ENCODE measurements at places on chromosomes 13 and 19.
A peak's percentile ranks its signal among the peaks of the same experiment; 100 is the strongest.

DNA sequence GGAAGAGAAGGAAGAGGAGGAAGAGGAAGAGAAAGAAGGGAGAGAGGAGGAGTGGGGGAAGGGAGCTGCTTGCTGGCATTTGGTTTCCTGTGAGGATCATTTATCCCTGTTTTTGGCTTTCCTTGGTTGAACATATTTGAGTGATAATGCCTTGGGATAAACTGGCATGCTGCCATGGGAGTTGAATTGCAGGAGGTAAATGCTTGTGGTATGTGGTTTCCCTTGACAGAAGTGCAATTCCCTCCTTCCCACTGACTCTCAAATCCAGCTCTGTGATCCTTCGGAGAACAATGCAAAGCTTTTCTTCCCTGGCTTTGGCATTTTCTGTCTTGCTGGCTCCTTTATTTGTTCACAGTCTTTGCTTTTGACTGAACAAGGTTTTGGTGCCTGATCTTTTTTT, 27.2 kb upstream of the CBY2 start:
- DNase-seq = peak; percentile 91

GRCh38 chr13:29502391-29503008, 93.0 kb downstream of the SLC7A1 start:
- DNase-seq = no peak

DNA sequence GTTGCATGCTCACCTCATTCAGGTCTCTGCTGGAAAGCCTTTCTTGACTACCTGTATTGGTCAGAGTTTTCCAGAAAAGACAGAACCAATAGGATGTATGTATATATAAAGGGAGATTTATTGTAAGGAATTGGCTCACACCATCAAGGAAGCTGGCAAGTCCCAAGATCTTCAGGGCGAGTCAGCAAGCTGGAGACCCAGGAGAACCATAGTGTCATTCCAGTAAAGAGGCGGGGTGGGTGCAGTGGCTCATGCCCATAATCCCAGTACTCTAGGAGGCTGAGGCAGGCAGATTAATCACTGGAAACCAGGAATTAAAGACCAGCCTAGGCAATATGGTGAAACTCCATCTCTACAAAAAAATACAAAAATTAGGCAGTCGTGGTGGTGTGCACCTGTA, 30.4 kb upstream of the FARP1 start:
- no peak for DNase-seq

- DNase-seq = no peak
These were observed 448.3 kb downstream of the EFNB2 start for GRCh38 chr13:106087201-106087600.

- no peak for DNase-seq
These were observed 73.5 kb upstream of the C13orf46 start for GRCh38 chr13:114047358-114047881.

DNA sequence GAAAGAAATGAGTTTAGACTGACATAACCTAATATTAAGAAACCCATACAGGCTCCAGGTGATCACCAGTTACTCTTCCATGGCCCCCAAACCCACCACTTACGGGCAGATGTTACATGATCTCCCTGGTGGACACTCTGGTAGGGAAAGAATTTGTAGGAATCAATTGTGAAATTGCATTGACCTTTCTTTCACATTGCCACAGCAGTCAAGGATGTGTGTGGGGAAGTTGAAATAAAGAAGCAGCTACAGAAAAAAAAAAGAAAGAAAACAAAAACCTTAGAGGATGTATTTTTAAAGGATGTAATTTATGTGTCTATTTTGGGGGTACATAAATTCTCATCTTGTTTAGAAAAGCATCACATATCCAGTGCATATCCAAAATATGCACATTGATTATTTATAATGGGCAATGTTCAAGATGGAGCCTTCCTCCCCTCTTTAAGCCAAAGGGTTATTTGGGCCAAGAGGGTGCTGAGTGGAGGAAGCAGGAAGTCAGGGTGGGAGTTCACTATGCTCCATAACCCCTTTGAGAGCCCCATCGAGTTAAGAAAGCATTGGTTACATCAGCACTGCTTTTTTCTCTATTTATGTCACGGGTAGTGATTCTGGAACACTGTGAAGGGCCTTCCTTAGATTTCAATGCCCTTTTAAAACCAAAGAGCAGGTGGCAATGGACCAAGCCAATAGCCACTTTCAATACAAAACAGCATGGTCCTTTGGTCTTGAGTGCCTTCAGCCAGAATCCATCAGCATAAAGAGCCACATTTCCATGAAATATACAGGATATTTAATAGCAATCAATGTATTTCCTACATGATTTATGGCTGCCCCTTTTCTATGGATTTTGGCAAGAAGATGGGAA, 169.6 kb downstream of the LACC1 start:
- no peak for DNase-seq

DNA sequence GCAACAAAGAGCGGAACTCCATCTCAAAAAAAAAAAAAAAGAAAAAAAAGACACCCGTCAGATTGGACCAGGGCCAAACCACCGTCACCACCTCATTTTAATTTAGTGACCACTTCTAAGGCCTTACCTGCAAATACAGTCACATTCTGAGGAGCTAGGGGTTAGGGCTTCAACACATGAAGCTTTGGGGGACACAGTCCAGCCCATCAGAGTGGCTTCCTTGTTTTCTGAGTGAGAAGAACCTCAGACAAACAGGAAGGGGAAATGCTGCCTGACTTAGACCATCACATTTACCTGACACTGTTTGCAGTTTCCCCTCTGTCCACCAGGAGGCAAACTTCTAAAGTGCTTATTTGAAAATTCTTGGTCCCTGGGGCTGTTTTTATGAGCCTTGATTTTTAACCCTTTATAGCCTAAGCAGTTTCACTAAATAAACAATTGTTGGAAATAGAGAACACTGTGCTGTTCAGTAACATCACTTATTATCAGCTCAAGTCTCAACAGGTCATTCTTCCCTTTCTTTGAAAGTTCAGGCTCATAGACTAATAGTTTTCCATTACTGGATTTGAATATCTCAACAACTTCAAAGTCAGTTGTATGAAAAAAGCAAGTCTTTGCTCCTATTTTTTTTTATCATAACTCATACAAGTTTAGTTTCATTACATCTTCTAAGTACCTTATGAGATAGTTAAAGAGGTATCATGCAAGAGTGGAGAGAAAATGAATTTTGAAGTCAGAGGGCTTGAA, 74.9 kb upstream of the WASF3 start:
- DNase-seq = peak; percentile 69

DNA sequence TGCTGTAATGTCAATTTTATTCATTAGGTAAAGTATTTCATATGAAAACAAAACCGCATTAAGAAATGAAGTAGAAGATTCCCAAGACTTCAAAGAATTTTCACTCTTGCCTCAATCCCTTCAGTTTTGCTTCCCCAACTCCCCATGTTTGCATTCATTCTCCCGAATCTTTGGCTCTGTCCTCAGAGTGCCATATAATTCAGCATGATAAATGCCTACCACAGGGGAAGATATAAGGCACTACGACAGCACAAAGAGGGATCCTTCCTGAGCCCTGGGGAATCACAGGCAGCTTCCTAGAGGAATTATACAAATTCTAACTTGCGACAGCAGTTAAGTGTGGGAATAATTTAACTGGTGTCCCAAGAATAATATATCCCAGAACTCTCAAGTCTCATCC, 68.5 kb downstream of the TSC22D1 start:
- DNase-seq = peak; percentile 34

DNA sequence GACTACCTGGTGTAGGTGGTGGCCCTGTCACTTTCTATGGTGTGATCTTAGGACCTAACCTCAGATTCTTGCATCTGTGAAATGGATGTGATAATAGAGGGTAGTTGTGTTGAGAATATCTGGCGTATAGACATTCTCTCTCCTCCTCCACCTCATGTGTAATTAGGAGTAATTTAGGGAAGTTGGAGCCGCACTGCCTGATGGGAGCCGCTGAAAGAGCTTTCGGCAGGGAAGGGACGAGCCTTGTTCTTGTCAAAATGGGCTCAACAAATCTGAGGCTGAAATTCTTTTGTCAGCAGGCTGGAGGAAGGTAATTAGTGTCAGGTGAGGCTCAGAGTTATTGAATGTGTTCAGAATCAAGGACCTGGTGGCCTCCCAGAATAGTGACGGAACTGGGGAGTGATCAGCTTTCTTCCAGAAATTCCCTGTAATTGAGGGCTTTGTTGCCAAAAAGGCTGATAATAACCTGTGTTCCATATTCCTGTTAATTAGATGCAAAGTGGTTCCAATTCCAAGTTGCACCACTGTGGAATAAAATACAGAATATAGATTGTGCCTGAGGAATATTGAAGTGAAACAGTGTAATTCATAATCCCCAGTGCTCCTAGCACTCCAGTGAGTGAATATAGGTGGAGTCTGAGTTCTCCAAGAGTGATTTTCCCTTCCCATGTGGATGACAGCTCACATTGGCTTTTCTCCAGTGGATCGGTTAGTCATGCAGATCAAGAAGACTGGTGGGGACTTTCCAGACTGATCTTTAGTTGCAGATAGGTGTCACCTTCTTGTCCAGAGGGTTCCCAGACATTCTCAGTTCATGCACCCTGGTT, 47.5 kb downstream of the SPATA13 start:
- DNase-seq = peak; percentile 86

- DNase-seq = peak; percentile 73
These were observed 163.5 kb downstream of the KATNAL1 start for GRCh38 chr13:30143666-30144400.

DNA sequence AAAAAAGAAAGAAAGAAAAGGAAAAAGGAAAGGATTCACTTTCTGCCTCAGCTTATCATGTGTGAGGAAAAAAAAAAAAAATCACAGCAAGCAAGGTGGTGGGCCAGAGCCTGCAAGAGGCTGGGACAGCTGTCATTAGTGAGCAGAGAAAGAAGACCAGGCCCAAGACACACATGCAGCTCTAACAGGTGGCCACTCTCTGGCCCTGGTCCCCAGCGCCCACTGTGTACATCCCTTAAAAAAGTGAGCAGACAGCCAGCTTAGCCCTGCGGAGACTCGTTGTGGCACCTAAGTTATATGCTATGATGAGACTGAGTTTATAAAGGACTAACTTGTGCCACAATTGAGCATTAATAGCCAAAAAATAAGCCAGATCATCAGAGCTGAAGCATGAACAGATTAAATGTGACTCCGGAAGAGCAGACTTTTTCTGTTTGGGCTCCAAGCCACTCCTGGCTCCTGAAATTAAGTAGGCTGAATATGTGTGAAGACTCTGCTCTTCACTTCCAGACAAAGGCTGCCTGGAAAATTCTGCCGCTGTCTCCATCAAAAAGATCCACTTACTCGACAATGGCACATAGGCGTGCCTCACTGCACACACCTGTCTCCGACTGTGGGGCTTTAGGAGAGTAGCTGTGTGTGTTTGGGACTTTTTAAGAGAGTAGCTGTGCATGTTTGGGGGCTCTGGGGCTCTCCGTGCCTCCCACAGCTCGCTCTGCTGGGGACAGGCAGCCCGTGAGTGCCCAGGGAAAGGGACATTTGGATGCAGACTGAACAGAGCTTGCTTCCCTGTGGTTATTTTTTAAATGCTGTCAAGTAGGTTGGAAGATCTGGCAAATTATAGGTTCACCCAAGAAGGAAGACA, 55.0 kb downstream of the LATS2 start:
- DNase-seq = no peak

GRCh38 chr13:45807520-45808099, 43.9 kb downstream of the SIAH3 start:
- DNase-seq = peak; percentile 52

GRCh38 chr13:42181381-42181953, 90.5 kb upstream of the AKAP11 start:
- DNase-seq = peak; percentile 4

- DNase-seq = no peak
These were observed 43.5 kb upstream of the PCCA start for GRCh38 chr13:100045355-100045754.

GRCh38 chr13:42038661-42039456, 9.6 kb upstream of the DGKH start:
- peak; percentile 45 for DNase-seq

GRCh38 chr13:53043398-53043797, 14.8 kb downstream of the OLFM4 start:
- DNase-seq = no peak

GRCh38 chr19:5567360-5567969, at the start of gene TINCR:
TINCR (minus strand) TSS chr19:5567953.
- DNase-seq = no peak

DNA sequence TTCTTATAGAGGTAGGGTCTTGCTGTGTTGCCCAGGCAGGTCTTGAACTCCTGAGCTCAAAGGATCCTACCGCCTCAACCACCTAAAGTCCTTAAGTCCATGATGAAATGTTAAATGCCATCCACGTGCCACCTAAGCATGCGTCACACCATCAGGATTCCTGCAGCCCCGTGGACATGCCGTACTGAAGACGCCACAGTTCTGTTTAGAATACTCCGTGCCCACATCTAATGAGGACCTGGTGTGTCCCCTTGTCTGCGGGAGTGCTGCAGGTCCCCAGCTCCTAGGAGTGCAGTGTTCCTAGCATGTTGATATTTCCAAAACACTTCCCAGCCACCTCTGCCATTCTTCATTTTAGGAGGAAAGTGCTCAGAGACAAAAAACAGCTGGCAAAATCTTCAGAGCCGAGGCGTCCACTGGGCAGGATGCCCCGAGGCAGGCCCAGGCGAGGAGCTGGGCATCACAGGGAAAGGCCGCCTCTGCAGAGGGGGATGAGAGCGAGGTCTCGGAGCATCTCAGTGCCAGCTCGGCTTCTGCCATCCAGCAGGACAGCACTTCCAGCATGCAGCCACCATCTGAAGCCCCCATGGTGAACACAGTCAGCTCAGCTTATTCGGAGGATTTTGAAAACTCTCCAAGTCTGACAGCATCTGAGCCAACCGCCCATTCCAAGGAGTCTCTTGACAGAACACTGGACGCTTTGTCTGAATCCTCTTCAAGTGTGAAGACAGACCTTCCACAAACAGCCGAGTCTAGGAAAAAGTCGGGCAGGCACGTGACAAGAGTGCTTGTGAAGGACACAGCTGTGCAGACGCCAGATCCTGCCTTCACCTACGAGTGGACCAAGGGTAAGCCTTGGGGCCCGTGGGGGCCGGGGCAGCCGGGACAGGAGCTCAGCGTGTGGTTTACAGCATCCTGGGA, 13.2 kb downstream of the C19orf44 start:
- DNase-seq = peak; percentile 12

GRCh38 chr13:98252931-98253470, 75.9 kb upstream of the RNF113B start:
- DNase-seq = peak; percentile 84

DNA sequence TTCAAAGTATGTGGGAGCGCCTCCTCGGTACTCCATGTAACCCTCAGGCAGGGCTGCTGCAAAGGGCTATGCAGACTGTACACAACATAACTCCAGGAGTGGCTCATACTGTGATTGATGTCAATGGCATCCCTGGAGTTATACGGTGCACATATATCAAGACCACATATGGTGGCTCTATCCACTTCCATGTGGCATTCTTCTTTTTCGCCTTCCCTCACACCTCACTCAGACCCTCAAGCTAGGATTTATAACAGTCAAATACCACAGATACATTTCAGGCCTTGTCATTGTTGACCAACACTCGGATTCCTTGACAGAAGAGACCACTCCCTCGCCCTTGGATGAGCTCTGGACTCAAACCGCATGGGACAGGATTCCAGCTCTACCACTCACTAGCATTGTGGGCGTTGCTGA, 11.3 kb upstream of the UBL3 start:
- DNase-seq = peak; percentile 99

- DNase-seq = no peak
These were observed 24.5 kb downstream of the PPP5C start for GRCh38 chr19:46371371-46371901.
